ENCODE measurements at places on chromosomes 1 and 21.

- no peak for DNase-seq
These were observed 124.4 kb upstream of the PLPPR4 start for GRCh38 chr1:99139876-99140275.

GRCh38 chr1:86546787-86547221 lies at the start of gene CLCA4:
Gene CLCA4, plus strand, starts transcription at chr1:86547078. Its CDS starts 42 bp downstream, at chr1:86547120.
- no peak for DNase-seq

- no peak for DNase-seq
These were observed 5.9 kb downstream of the SSBP3 start for GRCh38 chr1:54400329-54400728.

DNA sequence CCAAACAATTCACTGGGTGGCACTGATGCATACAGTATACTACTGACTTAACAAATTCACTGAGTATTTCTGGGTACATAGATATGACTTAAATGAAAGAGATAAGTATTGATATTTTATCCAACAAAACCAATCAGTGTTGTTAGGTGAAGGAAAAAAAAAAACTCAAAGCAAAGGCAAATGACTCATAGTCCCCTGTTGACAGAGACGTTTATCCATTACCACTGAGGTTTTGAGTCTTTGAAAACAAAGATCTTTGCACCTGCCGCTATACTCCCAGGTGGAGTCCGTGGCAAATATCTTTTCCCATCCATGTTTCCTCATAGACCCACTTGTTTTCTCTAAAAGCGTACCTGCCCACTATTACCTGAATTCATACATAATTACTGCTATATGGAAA lies 18.4 kb downstream of the DYNLT5 start:
- no peak for DNase-seq

DNA sequence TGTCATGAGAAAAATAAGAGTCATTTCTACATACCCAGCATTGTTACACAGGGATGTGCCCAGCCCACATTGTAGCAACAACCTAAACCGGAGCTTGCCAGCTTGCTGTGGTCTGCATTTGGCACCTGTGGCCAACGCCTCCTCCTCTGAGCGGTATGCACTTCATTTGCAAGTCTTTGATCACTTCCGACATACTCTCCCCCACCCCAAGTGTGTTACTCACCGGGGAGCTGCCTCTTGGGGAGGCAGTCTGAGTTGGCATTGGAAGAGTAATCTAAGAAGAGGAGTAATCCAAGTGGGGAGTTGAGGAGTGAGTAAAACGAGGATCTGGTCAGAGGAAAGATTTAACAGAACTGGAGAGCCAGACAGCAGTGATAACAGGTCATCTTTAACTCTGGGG lies 3.8 kb downstream of the BCL9 start:
- no peak for DNase-seq

DNA sequence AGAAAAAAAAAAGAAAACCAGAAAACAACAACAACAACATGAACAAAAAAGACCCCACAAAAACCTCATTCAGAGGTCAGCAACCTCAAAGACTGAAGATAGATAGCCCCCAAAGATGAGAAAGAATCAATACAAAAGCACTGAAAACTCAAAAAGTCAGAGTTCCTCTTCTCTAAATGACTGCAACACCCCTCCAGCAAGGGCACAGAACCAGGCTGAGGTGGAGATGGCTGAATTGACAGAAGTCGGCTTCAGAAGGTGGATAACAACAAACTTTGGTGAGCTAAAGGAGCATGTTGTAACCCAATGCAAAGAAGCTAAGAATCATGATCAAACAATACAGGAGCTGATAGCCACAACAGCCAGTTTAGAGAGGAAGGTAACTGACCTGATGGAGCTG lies 17.0 kb downstream of the RAB3GAP2 start:
- no peak for DNase-seq

- no peak for DNase-seq
These were observed 175.5 kb downstream of the CLIC6 start for GRCh38 chr21:34844013-34844923.

DNA sequence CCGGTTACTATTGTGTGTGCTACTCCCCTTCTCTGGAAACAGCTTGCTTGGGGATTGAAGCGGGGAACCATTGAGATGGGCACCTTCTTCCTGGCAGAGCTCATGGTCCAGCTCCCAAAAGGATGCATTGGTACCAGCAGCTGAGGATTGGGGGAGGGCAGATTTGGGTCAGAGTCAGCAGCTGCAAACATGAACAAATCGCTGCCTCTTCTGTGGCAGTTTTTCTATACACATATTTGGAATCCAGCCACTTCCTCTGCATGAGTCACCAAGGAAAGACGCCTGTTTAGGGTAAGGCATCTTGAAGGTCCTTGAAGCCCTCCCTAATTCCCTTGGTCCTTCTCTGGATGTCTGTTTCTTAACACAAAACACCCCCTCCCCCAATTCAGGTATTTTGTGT lies 104.7 kb downstream of the DAB1 start:
- no peak for DNase-seq

DNA sequence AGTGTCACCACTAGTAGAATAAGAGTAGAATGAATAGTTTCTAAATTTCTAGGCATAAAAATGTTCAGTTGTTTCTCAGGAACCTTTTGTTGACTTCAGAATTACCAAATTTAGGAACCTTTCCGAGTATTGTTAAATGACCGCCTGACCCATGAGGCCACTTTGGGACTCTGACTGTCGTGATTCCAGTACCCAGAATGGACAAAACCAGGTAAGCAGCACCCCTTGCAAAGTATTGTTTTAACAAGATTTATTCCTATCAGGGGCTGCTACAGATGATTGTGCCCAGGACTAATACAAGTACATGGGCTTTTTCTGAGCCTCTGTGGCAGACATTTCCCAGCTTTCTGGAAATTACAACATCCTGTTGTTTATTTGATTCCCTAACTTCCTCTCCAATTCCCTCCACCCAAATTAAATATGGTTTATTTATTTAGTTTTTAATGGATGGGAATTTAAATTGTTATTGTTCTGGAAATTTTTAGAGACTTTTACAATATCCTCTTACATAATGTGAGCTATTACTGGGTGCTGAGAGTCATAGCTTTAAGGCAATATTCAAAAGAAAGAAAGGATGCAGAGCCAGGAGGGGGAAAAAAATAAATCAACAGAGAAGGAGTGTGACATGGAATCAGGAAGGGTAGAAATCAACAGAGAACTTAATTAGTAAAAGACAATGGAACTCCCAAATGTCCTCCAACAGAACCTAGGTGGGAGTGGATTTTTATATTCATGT lies 37.4 kb upstream of the NTPCR start:
- no peak for DNase-seq

DNA sequence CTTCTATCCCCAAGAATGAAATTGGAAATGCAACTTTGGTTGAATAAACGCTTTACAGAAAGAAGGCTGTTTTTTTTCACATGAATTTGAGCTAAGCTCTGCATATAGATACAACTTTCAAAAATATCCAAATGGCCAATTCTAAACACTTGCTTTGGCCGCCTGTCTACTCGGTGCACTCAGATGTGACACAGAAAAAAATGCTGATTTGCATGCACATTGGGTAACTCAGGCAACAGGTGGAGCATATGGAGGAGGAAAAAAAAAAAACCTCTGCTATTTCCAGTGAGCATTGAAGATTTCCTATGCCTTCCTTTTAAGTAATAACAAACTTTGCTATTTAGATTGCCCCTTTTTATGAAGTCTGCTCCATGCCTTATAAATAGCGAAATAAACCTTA lies 262.5 kb downstream of the GRIK1 start:
- no peak for DNase-seq

DNA sequence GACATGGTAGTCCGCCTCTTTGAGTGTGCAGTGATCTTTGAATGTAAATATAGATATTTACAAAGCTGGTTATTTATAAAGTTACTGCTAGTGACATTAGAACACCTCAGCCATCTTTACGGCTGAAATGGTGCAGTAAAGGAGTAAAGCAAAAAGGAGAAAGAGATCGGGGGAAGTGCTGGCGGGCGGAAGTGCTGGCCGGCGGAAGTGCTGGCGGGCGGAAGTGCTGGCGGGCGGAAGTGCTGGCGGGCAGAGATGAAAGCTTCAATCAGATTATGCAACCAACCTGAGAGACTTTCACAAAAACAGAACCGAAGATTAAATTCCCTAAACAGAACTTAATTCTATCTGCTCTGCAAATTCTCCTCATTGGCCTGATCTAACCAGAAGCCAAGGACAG lies 1.4 kb upstream of the OR14A16 start:
- peak; percentile 81 for DNase-seq

DNA sequence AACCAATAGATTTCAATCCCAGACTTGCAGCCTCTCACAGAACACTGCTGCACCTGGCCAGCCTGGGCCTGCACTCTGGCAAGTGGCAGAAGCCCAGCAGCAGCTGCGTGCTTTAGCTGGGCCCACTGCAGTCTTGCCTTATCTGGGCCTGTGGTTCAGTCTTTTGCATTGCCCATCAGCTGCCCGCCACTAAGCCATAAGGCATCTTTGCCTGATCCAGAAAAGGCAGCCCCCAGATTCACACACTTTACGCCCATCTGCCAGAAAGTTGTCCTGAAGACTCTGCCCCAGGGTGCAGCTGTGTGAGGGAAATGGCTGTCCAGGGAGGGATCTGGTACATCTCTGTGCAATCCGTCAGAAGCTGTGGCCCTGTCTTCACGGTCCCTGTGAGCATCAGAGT lies 217.0 kb downstream of the DNAH14 start:
- DNase-seq, result no peak

DNA sequence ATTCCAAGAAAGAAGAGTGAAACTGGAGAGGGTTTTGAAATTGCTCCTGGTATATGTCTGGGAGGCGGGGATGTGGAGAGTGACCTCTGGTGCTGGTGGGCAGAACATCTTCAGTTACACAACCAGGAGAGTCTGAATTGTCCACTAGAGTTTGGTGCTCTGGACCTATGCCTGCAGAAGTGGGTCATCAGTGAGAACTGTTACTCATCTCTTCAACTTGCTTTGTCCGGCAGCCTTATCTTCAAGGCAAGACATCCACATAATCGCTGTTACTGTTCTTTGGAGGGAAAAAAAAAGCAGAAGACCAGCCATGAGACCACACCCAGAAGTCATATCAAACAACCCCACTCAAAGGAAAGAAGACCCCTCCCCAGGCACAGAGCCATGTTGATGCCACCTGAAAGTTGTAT lies 14.9 kb downstream of the SH2D1B start:
- no peak for DNase-seq

DNA sequence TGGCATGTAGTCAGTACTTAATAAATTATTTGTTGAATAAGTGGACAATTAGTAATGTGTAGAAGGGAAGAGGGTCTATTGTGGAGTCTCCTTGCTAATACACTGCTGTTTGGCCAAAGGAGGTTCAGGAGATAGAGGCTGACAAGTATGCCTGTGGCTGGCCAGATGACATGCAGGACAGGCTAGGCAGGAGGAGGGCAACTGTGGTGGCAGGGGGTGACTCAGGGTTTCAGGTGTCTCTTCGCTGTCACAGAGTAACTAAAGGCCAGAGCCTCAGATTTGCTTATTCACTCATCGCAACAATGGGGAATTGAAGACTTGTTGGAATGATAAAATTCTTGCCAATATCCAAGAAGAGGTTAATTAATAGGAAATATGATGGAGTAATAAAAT lies 33.1 kb downstream of the THRAP3 start:
- no peak for DNase-seq

- no peak for DNase-seq
These were observed 176.4 kb downstream of the DHRS3 start for GRCh38 chr1:12441414-12442105.

- no peak for DNase-seq
These were observed 104.8 kb upstream of the CASZ1 start for GRCh38 chr1:10901091-10901890.

GRCh38 chr1:98421085-98421435 lies 240.5 kb upstream of the SNX7 start:
- DNase-seq, result no peak

Data from KBM-7 (cell line).